ENCODE measurements at places on chromosomes 4 and X.

- DNase-seq: no peak
Observed at GRCh38 chr4:38979511-38980230, 52.5 kb downstream of the TMEM156 start.

DNA sequence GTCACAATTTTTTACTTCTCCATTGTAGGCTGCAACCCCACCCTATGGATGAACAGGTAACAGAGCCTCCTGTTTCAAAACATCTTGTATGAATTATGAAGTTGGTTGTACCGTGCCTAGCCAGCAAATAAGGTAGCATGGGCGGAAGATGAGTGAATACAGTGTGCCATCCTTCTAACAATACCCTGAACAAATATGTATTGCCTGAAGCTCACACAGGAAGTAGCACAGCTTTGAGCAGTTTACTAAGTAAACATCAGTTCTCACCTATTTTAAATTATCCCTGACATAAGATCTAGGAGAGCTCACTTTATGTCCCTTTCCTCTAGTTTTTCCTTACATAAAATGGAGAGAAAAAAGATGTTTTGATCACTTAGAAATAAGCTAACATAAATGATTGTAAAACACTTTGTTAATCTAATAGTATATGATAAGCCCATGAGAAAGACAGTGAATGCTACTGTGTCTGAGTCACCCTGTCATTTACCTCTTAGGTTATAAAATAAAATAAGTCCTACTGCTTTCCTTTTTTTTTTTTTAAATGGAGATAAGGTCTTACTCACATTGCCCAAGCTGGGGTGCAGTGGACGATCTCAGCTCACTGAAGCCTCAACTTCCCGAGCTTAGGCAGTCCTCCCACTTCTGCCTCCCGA lies 36.6 kb downstream of the GRSF1 start:
- no peak for DNase-seq

- no peak for DNase-seq
Observed at GRCh38 chrX:137430301-137430700, 135.6 kb upstream of the ZIC3 start.

DNA sequence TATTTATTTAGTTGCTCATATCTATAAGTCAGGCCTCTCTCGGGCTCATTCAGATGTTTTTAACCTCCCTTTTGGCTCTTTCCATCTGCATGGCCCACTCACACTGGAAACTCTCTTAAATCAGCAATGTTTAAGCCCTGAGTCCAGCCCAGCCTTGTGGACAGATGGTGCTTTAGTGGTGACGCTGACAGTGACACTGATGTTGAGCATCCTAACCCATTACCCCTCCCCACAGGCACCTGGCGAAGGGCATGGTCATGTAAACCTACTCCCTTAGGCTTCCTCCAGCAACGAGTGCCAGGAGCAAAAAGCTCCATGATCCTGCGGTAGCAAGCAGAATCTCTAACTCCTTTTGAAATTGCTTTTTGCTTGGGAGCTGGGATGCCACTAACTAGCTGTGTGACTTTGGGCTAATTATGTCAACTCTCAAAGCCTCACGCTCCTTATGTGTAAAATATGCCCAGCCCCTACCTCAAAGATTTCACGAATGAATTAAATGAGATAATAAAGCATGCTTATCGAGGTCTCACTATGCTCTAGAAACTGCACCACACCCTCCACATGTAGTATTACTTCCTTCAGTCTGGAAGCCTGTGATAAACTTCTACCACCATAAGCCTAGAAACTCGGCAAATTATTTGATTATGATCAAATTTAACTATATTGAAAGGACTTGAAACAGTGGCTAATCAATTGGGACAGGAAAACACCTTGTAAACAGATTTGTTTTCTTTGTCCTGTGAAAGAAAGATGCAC lies 569.4 kb downstream of the BCOR start:
- no peak for DNase-seq

- no peak for DNase-seq
Observed at GRCh38 chrX:9390121-9390520, 74.7 kb upstream of the TBL1X start.

Measured in stimulated activated CD8-positive, alpha-beta memory T cell treated with anti-CD3 and anti-CD28 coated beads, Interleukin-4, amount 100 ng/mL, for 1 hour (primary cell).